T-cell (primary cell): ENCODE measurements at places on chromosomes 5 and 9. TPM values are rescaled to one million over a fixed set of nuclear protein-coding genes. Genes with fewer than 3 reads are reported as not detected.

- no peak overlapping the region for H3K27ac ChIP-seq
- H3K4me1 ChIP-seq: no peaks in the 10 kb centered on the region
- no peaks in the 10 kb centered on the region for H3K36me3 ChIP-seq
- H3K4me3 ChIP-seq: no peak overlapping the region
Measured at GRCh38 chr9:82021198-82021597, 32.6 kb downstream of the SPATA31D1 start.

The FOXI1 gene
- not detected for total RNA-seq

The SMIM33 gene
- 0.47 TPM for total RNA-seq

GRCh38 chr9:124537926-124538325 is 30.7 kb upstream of the NR5A1 start:
- H3K4me3 ChIP-seq: no peak overlapping the region
- no peak overlapping the region for H3K27ac ChIP-seq
- H3K27me3 ChIP-seq: no peaks in the 10 kb centered on the region
- H3K36me3 ChIP-seq: no peaks in the 10 kb centered on the region
- no peaks in the 10 kb centered on the region for H3K4me1 ChIP-seq

DNA sequence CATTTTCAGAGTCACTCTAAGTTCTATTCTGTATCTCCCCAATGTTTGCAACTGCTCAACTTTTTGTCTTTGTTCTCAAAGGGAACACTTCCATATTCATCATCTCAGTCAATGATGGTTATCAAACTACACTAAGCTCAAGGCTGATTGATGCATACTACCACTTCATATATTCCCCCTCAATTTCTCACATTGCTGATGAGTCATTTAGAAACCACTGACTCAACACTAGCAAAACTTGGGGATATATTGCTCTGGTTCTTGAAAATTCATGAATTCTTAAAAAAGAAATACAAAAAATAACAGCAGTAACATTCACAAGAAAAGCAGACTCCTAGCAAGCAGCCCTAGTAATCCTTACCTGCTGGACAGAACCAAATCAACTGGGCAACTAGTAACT is 52.2 kb downstream of the ABHD17B start:
- no peaks in the 10 kb centered on the region for H3K27me3 ChIP-seq
- no peak for DNase-seq
- no peaks in the 10 kb centered on the region for H3K4me1 ChIP-seq
- no peak overlapping the region for H3K27ac ChIP-seq

- no peaks in the 10 kb centered on the region for H3K36me3 ChIP-seq
- peak overlapping the region; percentile 96 for H3K27ac ChIP-seq
- peak overlapping the region; percentile 80 for H3K4me3 ChIP-seq
- H3K27me3 ChIP-seq: no peaks in the 10 kb centered on the region
Measured at GRCh38 chr5:5421149-5421960, 1.1 kb upstream of the ICE1 start.

DNA sequence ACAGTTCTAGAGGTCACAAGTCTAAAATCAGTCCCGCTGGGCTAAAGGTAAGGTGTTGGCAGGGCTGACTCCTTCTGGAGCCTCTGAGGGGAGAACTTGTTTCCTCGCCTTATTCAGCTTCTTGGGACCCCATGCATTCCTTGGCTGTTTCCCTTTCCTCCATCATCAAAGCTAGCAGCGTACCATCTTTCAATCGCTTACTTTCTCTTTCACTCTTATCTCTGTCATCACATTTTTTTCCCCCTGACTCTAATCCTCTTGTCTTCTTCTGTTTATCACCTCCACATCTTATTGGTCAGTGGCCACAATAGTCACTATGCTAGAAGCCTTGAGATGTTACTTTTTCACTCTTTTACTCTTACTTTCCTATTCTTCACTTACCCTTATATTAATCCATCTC is 72.5 kb upstream of the SPEF2 start:
- DNase-seq: no peak
- no peaks in the 10 kb centered on the region for H3K4me1 ChIP-seq
- H3K27ac ChIP-seq: no peak overlapping the region
- H3K27me3 ChIP-seq: peaks cover 4% of the 10 kb centered on the region
- H3K4me3 ChIP-seq: no peak overlapping the region
- H3K36me3 ChIP-seq: no peaks in the 10 kb centered on the region

GRCh38 chr5:10421896-10422691 is 19.6 kb upstream of the ROPN1L start:
- no peak overlapping the region for H3K4me3 ChIP-seq
- no peak for DNase-seq
- no peak overlapping the region for H3K27ac ChIP-seq
- H3K4me1 ChIP-seq: peaks cover 9% of the 10 kb centered on the region
- H3K36me3 ChIP-seq: peaks cover 6% of the 10 kb centered on the region

GRCh38 chr5:65776441-65777141 is 54.6 kb downstream of the NLN start:
- H3K36me3 ChIP-seq: no peaks in the 10 kb centered on the region
- no peak for DNase-seq
- no peak overlapping the region for H3K27ac ChIP-seq
- no peak overlapping the region for H3K4me3 ChIP-seq

GRCh38 chr5:66789434-66789833 is 193.2 kb downstream of the MAST4 start:
- no peak overlapping the region for H3K27ac ChIP-seq
- H3K4me1 ChIP-seq: no peaks in the 10 kb centered on the region
- no peak overlapping the region for H3K4me3 ChIP-seq
- H3K36me3 ChIP-seq: no peaks in the 10 kb centered on the region
- H3K27me3 ChIP-seq: no peaks in the 10 kb centered on the region
- no peak for DNase-seq
